Activated CD4-positive, alpha-beta T cell treated with anti-CD3 and anti-CD28 coated beads, Interleukin-2, amount 10 ng/mL, durations not matched to agents 7 days and 5 days (primary cell): ENCODE measurements at places on chromosomes 2 and 18.

- no peak for DNase-seq
- no peak overlapping the region for H3K4me3 ChIP-seq
- H3K27me3 ChIP-seq: no peaks in the 10 kb centered on the region
- no peaks in the 10 kb centered on the region for H3K36me3 ChIP-seq
- H3K4me1 ChIP-seq: no peaks in the 10 kb centered on the region
- H3K27ac ChIP-seq: no peak overlapping the region
Observed at GRCh38 chr18:26480897-26481795, 67.2 kb downstream of the KCTD1 start.

- DNase-seq: no peak
- no peak overlapping the region for H3K4me3 ChIP-seq
- H3K36me3 ChIP-seq: peaks cover 7% of the 10 kb centered on the region
- H3K27ac ChIP-seq: no peak overlapping the region
- peaks cover 66% of the 10 kb centered on the region for H3K4me1 ChIP-seq
Observed at GRCh38 chr2:239212929-239213642, 187.7 kb downstream of the HDAC4 start.

DNA sequence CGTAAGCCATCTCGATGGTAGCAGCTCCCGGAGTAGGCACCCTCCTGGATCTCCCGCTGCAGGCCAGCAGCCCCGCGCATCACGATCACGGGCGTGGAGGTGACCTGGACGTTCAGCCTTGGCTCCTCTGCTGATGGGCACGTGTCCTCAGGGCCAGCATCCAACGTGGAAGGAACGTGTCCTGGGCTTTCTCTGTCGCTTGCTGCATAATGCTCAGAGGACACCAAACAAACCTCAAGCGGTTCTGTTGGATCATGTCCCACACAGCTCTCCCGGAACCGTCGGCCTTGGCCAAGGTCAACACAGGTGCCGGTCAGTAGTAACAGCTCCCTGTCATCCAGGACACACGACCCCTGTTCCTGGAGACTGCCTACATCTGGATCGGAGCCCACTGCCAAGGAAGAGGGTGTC is 23.1 kb downstream of the PASK start:
- peaks cover 20% of the 10 kb centered on the region for H3K4me1 ChIP-seq
- DNase-seq: no peak
- H3K27ac ChIP-seq: no peak overlapping the region
- H3K27me3 ChIP-seq: no peaks in the 10 kb centered on the region
- H3K36me3 ChIP-seq: peaks cover 33% of the 10 kb centered on the region
- no peak overlapping the region for H3K4me3 ChIP-seq

GRCh38 chr18:75790796-75791195 is 363.3 kb upstream of the SMIM21 start:
- H3K36me3 ChIP-seq: no peaks in the 10 kb centered on the region
- H3K27ac ChIP-seq: no peak overlapping the region
- no peak overlapping the region for H3K4me3 ChIP-seq
- peaks cover 7% of the 10 kb centered on the region for H3K27me3 ChIP-seq
- DNase-seq: no peak

GRCh38 chr2:30252723-30253701 is 21.7 kb downstream of the LBH start:
- peaks cover 78% of the 10 kb centered on the region for H3K4me1 ChIP-seq
- H3K4me3 ChIP-seq: no peak overlapping the region
- peak overlapping the region; percentile 70 for H3K27ac ChIP-seq
- H3K36me3 ChIP-seq: peaks cover 77% of the 10 kb centered on the region
- no peaks in the 10 kb centered on the region for H3K27me3 ChIP-seq

- no peak for DNase-seq
- H3K36me3 ChIP-seq: peaks cover 13% of the 10 kb centered on the region
- no peak overlapping the region for H3K4me3 ChIP-seq
- no peaks in the 10 kb centered on the region for H3K27me3 ChIP-seq
- no peak overlapping the region for H3K27ac ChIP-seq
Observed at GRCh38 chr2:121666042-121666441, 16.8 kb upstream of the CLASP1 start.

GRCh38 chr2:176421297-176422050 is 152.2 kb downstream of the MTX2 start:
- H3K27ac ChIP-seq: no peak overlapping the region
- DNase-seq: no peak
- no peaks in the 10 kb centered on the region for H3K36me3 ChIP-seq

DNA sequence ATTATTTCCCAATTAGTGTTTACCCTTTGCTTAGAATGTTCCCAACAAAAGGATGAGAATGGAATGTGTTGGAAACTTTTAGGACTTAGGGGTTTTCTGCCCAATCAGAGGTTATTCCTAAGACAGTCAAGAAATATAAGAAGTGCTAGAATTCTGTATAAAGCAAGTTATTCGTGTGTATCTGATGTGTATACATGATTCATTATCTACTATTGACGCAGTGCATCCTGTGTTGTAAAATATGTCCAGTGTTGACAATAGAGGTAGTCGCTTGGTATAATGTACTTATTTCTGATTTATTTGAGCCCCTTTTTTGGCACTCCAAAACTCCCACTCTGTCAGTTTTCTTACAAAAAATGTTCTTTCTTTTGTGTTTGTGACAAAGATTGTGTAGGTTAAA is 881 bp downstream of the PIKFYVE start:
- H3K27ac ChIP-seq: peak overlapping the region; percentile 97
- no peak for DNase-seq
- peak overlapping the region; percentile 84 for H3K4me3 ChIP-seq
- H3K27me3 ChIP-seq: no peaks in the 10 kb centered on the region
- peaks cover 48% of the 10 kb centered on the region for H3K4me1 ChIP-seq
- peaks cover 17% of the 10 kb centered on the region for H3K36me3 ChIP-seq

- H3K4me1 ChIP-seq: peaks cover 32% of the 10 kb centered on the region
- peaks cover 3% of the 10 kb centered on the region for H3K36me3 ChIP-seq
- H3K27ac ChIP-seq: peak within 1 kb of the TSS; percentile 84
- peak; percentile 58 for DNase-seq
- H3K4me3 ChIP-seq: peak within 1 kb of the TSS; percentile 47
Observed at GRCh38 chr2:218166791-218167190, at the start of gene CXCR1. TSS of gene CXCR1 (minus strand) at chr2:218166962. CDS start at chr2:218165211, 1,751 bp downstream.

DNA sequence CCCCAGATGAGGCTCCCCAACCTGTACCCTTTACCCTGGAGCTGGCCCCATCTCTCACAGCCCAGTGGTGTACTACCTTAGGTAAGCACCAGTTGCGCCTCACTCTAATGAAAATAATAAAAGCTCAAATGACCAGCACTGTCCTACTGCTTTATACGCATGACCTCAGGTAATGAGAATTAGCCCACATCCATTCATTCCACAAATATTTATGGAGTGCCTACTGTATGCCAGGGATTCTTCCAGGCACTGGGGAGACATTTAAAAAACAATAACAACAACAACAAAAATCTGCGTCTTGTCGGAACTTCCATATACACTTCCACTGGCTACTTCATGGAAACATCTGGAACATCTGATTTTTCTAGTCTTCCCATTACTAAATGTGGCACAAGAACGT is 20.8 kb downstream of the HPCAL1 start:
- H3K27me3 ChIP-seq: no peaks in the 10 kb centered on the region
- DNase-seq: no peak
- H3K4me3 ChIP-seq: no peak overlapping the region
- no peak overlapping the region for H3K27ac ChIP-seq
- H3K4me1 ChIP-seq: peaks cover 48% of the 10 kb centered on the region
- H3K36me3 ChIP-seq: peaks cover 29% of the 10 kb centered on the region

- peaks cover 15% of the 10 kb centered on the region for H3K27me3 ChIP-seq
- no peak for DNase-seq
- peaks cover 36% of the 10 kb centered on the region for H3K36me3 ChIP-seq
- H3K4me3 ChIP-seq: no peak overlapping the region
- peaks cover 43% of the 10 kb centered on the region for H3K4me1 ChIP-seq
Observed at GRCh38 chr2:181894381-181894780, 2.9 kb downstream of the ITPRID2 start.

- H3K4me3 ChIP-seq: no peak overlapping the region
- no peaks in the 10 kb centered on the region for H3K36me3 ChIP-seq
- peaks cover 3% of the 10 kb centered on the region for H3K27me3 ChIP-seq
- H3K4me1 ChIP-seq: no peaks in the 10 kb centered on the region
- DNase-seq: no peak
- no peak overlapping the region for H3K27ac ChIP-seq
Observed at GRCh38 chr18:61470031-61470674, 136.9 kb downstream of the CDH20 start.

- no peak overlapping the region for H3K27ac ChIP-seq
- DNase-seq: no peak
Observed at GRCh38 chr2:30293303-30293921, 62.1 kb downstream of the LBH start.

GRCh38 chr18:74444104-74444503 is 13.0 kb downstream of the DIPK1C start:
- H3K27me3 ChIP-seq: peaks cover 5% of the 10 kb centered on the region
- no peaks in the 10 kb centered on the region for H3K4me1 ChIP-seq
- no peak overlapping the region for H3K4me3 ChIP-seq
- no peak for DNase-seq
- no peaks in the 10 kb centered on the region for H3K36me3 ChIP-seq
- no peak overlapping the region for H3K27ac ChIP-seq
